Anterior cingulate cortex (tissue), 58 donors: ENCODE measurements at places on chromosomes 2 and 18.

DNA sequence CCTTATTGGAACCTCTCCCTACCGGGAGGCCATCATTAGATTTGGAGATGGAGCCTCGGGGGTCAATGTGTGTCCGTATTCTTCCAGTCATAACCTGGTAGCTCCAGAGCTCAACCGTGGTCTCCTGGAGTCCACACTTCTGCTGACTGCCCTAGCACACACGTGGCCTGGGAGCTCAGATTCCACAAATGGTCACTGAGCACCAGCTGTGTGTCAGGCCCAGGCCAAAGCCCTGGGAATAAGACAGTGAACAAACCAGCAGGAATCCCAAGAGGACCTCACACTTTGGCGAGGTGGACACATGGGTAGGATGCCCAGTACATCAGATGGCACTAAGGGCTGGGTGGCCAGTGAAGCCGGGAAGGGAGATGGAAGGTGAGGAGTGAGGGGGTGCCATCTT, 15.5 kb downstream of the GYPC start:
- no peak for DNase-seq

- DNase-seq = no peak
Measured at GRCh38 chr2:96142217-96143113, 2.8 kb downstream of the DUSP2 start.

DNA sequence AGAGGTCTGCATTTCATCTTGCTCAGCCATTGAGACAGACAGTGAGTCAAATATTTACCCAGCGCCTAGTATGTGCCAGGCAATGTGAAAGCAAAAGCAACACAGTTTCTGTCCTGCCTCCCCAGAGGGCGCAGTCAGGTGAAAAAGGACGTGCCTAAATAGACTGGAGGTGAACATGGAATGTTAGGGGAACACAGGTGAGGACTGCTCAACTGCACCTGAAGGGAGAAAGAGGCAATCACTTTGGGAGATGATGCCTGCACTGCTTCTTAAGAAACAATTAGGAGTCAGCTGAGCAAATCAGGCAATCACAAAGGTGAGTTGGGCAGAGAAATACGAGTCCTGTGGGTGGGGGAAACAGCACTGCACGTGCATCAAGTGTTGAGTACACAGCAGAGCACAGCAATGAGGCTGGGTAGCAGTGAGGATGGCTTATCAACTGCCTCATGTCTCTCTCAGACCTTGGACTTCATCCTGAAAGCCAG, 218.3 kb upstream of the SMAD7 start:
- DNase-seq = no peak

DNA sequence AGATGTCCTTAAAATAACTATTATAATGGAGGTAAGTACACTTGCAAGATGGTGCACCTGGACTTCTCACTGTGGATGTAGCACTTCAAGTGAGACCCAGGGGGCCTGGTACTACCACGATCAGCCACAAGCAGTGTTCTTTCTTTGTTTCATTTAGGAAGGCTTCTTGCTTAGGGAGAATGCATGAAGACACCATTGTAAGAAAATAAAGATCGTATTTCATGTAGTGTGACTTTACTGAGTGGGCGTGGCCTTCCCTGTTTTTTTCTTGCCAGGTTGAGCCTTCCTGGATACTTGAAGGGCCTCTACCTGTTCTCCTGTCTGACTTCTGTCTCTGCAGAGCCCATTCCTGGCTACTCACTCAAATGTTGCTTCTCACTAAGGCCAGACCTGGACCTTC, 615.6 kb upstream of the SOX11 start:
- DNase-seq = no peak

GRCh38 chr2:104046466-104046865, 807.4 kb upstream of the POU3F3 start:
- no peak for DNase-seq

DNA sequence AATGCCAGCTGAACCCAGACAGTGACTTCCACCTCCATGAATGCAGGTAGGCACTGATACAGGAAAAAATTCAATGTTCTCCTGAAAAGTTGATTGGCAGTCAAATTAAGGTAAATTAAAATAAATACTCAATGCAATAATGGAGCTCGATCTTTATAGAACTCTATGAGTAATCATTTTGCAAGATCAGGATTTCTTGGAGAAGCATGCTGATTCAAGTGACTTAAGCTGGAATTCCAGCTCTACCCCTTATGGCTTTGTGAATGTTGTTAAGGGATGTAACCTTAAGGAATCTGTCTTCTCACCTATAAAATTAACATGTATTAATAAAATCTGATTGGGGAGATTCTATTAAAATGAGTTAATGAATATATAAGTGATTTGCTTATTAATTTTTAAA, 145.1 kb downstream of the QPCT start:
- DNase-seq = no peak

GRCh38 chr2:209305746-209306196, 118.1 kb upstream of the MAP2 start:
- no peak for DNase-seq

DNA sequence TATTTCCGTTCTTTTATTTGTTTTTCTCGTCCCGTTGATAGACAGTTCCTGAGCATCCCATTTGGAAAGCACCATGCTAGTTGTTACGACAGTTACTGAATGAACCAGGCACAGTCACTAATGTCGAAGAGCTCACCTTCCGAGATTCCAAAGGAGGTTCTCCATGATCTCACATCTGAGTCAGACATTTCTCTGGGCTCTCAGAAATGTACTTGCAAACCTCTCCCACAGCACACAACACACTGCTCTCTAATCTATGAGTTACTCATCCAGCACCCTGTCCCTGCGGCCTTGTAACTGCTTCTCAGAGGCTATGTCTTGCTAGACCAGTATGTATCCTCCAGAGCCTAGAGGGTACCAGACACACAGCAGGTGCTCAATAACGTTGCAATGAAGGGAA, 174.7 kb downstream of the DNER start:
- DNase-seq = no peak

DNA sequence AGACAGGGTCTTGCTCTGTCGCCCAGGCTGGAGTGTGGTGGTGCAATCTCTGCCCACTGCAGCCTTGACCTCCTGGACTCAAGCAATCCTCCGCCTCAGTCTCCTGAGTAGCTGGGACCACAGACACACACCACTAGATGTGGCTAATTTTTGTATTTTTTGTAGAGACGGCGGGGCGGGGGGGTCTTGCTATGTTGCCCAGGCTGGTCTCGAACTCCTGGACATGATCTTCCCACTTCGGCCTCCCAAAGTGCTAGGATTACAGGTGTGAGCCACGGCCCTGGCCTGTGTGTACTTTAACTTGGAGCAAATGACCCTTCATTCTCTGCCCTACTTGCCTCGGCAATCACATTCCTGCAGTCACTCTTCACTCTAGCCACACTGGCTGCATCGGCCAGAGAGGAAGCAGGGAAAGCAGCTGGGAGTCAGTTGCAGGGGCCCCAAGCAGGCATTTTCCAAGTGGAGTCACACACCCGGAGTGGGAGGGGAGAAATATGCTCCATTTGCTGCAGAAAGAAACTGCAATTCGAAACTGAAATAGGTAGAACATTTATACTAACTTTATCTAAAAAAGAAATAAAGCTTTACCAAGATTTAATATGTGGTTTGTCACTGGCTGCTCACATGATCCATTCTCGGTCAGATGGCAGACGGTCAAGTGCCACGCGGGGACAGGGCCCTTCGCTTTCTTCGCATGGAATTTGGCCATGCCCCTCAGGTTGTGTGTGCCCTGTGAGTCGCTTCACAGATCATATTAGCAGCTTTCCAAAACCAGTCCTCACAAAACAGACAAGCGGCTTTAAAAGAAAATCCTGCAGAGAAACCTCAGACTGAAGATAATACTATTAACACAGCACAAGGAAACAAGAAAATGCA, 37.1 kb downstream of the FAM161A start:
- no peak for DNase-seq

- DNase-seq = no peak
Measured at GRCh38 chr2:164917296-164917903, 37.9 kb downstream of the SLC38A11 start.

DNA sequence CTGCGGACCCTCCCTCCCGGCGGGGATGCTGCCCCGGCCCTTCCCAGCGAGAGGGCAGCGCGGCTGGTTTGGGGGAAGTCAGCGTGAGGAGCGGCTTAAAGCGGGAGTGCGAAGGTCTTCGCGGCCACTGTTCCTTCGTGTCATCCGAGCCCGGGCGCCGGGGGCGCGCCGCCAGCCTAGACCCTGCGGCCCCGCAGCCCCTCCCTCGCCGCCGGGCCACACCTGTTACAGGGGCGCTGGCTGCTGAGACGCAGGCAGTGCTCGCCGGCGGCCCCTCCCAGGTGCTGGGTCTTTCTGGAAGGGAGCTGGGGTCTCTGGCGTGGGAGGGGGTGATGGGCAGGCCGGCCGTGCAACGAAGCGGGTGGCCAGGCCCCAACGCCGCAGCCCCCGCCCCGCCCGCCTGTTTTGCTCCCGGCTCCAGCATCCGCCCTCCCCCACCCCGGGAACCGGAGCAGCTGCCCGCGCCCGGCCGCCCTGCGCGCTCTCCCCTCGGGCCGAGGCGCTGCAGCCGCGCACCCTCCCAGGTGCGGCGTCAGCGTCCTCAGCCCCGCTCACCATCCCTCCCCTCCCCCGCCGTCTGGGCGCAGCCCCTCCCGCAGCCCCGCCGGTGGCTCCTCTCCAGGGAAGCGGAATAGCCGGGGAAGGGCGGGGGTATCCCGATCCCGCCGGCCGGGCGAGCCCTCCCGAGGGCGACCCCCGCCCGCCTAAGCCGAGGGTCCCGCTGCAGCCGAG, 727 bp downstream of the KIF1A start:
- no peak for DNase-seq

DNA sequence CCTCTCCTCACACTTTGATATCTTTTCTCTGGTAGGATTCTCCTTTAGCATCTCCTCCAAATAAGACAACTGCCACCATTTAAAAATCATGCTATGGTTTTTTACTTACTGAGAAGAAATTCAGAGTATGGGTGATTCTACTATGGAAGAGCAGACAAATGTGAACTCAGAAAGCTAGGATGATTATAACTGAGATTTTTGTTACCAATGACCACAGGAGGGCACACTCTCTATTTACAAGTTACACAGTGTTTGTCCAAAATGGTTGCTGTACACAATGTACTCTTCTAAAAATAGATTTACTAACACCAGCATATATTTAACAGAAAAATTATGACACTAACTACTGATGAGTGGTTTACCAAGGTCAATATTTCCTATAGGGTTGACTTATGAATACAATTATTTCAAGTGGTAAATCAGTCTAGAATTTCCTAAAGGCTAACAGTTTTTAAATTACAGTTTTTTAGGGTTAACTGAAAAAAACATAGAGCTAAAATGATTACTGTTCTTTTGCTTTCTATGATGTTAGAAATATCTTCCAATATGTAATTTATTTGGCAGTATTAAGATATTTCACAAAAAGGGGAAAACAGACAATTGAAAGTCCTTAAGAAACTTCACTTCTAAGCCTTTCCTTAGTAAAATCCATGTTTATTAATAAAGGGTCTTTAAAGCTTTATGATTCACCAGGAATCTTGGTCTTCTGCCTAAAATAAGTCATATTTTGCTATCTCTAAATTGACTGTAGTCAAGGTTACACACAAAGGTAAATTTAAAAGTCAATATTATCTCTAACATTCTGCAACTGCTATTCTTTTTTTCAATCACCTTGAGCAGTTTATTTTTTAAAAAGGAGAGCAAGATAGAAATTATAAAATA, 57.2 kb downstream of the MAP4K3 start:
- no peak for DNase-seq

DNA sequence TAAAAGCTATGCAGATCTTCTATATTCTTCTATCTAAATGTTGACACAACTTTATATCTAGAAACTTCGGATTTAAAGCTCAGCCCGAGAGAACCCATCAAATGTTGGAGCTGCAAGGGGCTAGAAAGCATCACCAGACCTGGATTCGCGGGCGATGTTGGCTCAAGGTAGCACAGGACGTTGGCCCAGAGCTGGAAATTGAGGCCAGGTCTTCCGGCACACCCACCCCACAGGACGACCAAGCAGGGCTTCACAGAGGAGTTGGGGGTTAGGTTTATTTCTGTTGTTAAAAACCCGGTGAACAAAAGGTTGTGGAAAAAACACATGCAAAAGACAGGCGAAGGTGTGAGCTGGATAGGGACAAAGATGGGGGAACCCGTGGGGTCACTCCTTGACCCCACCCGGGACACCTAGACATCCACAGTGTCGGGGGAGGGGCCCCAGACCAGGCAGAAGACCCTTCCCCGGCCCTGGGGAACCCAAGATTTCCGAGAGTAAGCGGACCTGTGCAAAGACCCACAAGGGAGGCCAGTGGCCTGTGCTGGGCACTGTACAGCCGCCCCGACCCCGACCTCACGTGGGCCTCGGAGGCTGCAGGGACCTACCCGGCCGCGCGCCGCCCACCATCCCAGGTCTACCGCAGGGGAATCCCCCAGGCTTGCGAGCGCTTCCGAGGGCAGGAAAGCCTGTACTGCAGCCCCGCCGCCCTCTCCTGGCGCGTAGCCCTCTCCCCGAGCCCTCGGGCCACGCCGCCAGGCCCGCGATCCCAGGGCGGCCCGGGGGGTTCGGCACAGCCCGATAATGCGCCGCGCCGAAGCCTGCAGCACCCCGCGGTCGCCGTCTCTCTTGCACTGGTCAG, 1.8 kb upstream of the AGBL5 start:
- peak; percentile 47 for DNase-seq

DNA sequence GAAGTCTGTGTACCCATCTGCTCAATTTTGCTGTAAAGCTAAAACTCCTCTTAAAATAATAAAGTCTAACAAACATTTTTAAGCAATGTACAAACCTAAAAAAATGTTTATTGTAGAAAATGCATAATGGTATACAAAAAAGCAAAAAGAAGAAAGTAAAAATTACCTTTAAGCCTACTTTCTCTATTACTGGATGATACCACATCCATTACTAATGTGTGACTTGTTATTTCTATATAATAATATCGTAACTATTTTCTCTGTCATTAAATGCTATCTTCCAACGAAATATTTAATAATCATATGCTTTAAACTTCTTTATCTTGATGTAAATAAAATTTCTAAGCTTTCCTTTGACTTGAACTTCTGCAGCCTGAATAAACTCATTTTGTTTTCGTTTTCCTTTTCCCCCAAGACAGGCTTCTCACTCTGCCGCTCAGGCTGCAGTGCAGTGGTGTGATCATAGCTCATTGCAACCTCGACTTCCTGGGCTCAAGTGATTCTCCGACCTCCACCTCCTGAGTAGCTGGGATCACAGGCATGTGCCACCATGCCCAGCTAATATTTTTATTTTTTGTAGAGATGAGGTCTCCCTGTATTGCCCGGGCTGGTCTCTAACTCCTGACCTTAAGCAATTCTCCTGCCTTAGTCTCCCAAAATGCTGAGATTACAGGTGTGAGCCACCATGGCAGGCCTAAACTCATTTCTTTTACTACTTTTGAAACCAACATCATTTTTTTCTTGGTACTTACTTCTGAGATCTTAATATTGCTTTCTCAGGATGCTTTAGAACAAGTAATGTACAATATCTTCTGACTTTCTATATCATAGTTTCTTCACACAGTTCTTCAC, 18.1 kb upstream of the DNAH7 start:
- no peak for DNase-seq

DNA sequence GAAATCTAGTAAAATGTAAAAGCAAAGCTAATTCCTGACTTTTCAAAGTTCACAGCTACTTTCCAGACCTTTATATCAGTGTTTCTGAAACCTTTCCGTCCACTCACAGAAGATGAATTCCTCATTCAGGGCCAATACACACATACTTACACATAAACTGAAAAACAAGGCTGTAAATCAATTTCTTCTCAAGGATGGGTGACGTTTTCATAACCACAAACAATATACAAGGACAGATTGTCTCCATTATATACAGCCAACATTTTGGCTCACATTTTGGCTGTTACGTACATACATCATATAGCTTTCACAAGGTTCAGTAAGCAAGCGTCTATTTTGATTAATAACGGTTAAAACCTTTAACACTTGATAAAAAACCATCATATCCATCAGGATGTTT, 1.4 kb downstream of the RPRD1A start:
- no peak for DNase-seq

GRCh38 chr18:58256316-58257080, 212.5 kb downstream of the NEDD4L start:
- DNase-seq = no peak
